ENCODE measurements at places on chromosomes 6 and 20.

- no peak for DNase-seq
These were observed 6.0 kb downstream of the PSMF1 start for GRCh38 chr20:1124421-1124820.

GRCh38 chr6:158211273-158212055, 43.3 kb downstream of the GTF2H5 start:
- no peak for DNase-seq

GRCh38 chr6:126812010-126812409, 306.5 kb upstream of the RSPO3 start:
- DNase-seq: no peak

GRCh38 chr6:145811741-145812140, 2.9 kb downstream of the FBXO30 start:
- no peak for DNase-seq

DNA sequence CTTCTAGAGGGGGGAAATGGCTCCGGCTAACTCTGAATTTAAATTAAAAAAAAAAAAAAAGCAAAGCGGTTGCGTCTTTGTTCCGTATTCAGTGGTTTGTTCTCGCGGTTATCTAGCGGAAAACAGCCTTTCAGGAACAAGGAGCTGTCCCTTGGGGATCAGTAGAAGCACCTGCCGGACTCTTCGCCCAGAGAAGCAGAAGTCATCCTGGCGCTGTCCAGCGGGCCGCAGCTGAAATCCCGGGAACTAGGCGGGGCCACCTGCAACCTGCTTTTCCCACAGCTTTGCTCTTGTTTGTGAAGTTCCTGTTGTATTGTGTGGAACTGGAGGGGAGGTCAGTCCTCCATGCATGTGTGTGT, 43.9 kb upstream of the GJE1 start:
- no peak for DNase-seq

- no peak for DNase-seq
These were observed 988 bp downstream of the TIAM2 start for GRCh38 chr6:154996016-154996590.

DNA sequence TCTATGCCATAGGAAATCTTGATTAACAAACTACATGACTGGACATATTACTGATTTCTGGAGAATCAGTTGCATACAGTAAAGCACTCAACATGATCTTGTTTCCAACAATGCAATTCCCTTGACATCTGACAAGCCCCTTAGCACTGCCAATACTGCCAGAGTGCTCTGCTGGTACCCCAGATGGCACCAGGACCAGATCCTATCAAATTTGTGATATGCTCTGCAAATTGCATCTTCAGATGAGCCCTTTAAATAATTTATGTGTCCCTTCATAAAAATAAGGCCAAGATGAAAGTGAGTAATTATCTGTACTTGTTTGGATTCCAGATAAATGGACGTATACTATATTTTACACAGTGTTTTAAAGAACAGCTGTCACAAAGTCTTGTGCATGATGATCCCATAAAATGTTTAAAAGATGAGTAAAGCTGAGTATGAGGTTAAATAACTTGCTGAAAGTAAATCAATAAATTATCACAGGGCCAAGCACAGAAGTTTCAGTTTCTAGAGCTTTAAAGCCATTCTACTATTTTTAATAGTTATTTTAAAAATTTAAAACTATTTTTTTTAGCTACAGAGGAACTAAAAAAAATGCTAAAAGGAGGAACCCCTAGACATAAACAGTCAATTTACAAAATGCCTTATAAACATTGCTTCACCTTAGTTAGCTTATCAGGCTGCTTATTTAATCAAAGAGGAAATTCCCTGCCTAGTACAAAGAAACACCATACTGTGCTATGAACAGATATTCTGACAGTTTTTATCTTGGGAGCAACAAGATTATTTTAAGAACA, 42.1 kb downstream of the NUDT3 start:
- no peak for DNase-seq

DNA sequence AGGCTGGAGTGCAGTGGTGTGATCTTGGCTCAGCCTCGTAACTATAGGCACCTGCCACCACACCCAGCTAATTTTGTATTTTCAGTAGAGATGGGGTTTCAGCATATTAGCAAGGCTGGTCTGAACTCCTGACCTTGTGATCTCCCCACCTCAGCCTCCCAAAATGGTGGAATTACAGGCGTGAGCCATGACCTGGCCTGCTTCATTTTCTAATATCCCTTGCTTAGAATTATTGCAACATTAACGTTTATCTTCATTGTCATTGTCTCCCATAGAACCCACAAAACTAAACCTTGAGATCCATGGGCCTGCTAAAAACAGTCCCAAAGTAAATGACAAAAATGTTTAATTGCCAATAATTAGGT, 6.1 kb downstream of the EEF1A1 start:
- no peak for DNase-seq

DNA sequence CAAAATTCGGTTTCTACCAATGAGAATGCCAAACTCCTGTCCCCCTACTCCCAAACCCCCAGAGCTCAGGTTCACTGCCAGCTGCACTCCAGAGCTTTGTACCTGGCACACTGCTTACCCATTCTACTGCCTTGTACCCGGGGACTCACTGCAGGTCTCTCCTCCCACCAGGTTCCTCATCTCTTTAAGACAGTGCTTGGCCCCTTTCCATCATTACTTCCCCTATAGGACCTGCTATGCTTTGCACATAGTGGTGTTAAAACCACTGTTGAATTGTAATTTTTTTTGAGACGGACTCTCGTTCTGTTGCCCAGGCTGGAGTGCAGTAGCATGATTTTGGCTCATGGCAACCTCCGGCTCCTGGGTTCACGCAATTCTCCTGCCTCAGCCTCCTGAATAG, 25.9 kb downstream of the LYRM4 start:
- DNase-seq: no peak

DNA sequence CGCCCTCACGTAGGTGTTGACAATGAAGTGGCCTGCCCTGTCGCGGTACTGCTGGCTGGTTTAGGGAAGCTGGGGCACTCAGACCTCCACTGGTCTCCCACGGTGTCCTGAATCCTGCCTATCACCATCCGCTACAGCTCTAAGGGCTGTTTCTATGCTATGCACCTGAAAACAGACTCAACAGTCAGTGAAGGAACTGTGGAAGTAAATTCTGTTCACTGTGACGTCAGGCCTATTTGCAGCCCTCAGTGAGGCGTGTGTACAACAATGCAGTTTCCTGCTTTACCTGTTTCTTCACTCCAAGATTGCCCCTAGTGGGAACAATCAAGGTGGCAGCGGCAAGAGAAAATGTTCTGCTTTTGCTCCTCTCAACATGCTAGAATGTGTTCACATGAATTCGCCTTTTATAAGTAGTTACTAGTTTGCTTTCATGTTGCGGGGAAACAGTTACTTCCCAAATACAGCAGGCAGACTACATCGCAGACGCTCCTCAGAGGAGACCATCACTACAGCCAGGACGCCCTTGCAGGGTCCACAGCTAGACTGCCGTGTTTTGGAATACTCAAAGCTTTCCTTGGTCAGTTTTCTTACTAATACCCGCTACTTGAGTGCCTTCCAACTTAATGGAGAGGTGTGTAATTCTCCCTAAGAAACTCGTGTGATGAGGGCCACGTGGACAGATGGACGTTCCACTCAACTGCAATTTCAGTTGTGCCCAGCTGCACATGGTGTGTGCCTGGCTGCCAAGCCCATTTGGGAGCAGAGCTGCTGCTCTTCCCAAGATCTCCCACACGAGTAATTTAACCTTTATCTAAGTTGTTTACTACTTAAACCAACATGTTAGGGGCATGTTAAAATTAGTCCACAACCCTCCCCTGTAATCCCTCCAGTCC, 25.4 kb downstream of the DIDO1 start:
- no peak for DNase-seq

DNA sequence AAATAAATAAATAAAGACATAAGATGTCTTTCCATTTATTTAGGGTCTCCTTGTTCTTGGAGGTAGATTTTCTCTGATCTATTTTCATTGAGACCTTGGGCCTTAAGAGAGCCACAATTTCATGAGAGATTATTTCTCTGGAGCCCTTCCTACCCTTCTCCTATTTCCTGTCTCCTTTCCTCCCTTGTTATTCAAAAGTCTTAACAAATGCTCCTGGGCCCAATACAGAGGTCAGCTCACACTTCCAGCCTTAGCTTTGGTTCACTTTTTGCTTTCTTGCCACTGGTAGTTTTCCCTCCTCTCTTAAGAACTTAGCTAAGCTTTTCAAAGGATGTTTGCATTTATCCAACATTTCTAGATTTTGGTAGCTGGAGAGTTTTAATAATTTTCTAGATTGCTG, 44.0 kb downstream of the PTPRA start:
- no peak for DNase-seq

- DNase-seq: no peak
These were observed 3.4 kb downstream of the UBE3D start for GRCh38 chr6:83062225-83062624.

Data from activated naive CD8-positive, alpha-beta T cell treated with anti-CD3 and anti-CD28 coated beads, Interleukin-2, amount 50 U/mL, for 16 hours (primary cell).